HCT116 (cell line): ENCODE measurements at places on chromosomes 1 and 21.

GRCh38 chr1:5648410-5649165, 343.6 kb downstream of the NPHP4 start:
- DNase-seq, result no peak

- DNase-seq, result no peak
Observed at GRCh38 chr1:109782514-109782913, 18.8 kb upstream of the EPS8L3 start.

DNA sequence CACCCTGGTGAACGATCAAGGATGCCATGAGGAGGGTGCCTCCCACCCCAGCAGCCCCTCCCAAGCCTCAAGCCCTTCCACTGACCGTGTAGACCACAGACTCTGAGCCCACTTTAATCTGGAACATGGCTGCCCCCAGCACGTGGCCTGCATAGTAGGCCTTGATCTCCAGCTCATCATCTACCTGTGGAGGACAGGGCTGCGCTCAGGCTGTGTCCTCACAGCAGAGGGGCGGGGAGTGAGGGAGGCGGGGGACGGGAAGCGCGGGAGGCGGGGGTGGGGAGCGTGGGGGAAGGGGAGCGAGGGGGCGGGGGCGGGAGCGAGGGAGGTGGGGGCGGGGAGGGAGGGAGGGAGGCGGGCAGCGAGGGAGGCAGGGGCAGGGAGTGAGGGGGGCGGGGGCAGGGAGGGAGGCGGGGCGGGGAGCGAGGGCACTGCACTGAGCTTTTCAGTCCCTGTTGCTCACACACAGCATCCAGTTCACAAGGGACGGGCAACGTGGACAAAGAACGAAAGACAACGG, 7.1 kb downstream of the PUSL1 start:
- no peak for DNase-seq

DNA sequence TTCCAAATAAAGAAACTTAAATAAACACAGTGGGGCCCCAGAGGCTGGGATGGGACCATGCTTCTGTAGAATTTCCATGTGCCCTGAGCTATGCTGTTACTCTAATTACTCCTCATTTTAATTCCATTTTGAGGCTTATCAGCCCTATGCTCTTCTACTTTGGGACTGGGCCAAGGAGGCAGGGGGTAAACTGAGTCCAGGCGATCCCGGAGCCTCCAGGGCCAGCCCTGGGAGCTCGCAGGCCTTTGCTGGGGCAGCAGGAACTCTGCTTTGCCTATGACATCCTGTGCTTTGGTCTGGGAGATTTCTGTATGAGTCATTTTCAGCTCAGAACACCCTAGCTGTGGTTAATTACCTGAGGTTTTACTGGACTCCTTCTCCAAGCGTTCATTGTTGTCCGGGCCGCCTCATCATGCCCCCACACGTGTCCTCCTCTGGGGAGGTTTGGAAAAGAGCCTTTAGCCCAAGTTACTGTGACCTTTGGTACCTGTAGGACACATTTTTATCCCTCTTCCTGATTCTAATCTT, 95.7 kb downstream of the RHOU start:
- DNase-seq, result peak; percentile 64

DNA sequence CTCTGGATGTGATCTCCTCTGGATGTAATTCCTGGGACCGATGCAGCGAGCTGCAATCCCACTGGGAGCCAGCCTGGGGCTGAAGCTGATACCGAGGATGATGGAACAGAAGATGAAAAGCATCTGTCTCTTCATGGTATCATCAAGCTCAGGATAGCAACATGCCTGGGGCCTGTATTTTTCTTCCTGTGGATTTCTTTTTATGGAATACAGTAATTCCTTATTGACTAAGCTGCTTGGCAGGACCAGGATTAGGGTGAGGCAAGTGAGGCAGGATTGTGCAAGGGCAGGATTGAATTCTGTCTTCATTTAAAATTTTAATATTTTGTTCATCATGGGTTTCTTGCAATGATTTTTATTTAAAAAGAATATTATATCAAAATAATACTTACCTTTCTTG, 86.6 kb downstream of the SLC25A24 start:
- no peak for DNase-seq

GRCh38 chr1:27299385-27300271, 22.3 kb upstream of the TMEM222 start:
- no peak for DNase-seq

DNA sequence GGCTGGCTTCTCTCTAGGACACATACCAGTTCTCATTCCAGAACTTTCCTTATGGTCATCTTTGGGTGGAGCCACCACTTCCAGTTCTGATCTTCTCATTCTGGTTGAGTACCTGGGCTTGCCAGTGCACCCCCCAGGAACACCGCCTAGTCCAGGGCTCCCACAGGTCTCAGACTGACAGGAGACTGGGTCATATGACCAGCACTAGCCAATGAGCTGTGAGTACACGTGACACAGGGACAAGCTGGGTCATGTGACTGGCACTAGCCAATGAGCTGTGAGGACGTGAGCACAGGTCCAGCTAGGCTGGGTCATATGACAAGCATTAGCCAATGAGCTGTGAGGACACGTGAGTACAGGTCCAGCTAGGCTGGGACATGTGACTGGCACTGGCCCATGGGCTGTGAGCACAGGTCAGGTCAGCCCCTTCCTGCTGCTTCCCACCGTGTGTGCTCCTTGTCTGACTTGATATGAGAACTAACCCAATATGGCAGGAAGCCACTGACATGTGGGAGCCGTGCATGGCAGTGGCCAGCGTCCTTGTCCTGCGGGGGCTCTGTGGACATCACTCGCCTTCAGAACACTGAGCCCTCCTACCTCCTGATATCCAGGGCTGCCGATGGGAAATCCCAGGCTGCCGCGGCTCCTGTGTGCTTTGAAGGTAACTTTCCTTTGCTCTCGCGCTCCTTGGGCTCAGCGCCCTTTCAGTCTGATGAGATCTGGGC, 22.7 kb downstream of the KRTAP10-1 start:
- peak; percentile 98 for DNase-seq
